ENCODE measurements at places on chromosomes 16 and 17. TPM values are rescaled to one million over a fixed set of nuclear protein-coding genes. Genes with fewer than 3 reads are reported as not detected.

NACA2 gene
- total RNA-seq: not detected

DNA sequence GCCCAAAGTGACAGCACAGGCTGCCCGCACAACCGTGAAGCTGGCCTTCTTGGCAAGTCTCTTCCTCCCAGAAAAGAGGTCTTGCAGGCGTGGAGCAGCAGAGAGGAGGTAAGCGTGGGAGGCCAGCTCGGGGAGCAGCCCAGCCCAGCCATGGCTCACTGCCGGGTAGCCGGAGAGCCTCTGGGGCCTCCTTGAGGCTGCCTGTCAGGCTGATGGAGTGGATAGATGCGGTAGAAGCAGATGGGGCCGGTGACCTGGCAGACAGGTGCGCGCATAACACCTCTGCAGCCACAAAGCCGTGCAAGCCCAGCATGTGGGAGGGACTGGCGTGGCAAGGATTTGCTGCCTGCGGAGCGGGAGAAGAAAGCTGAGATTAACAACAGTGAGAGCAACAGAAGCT, 17.1 kb upstream of the DOK4 start:
- no peak for DNase-seq

DNA sequence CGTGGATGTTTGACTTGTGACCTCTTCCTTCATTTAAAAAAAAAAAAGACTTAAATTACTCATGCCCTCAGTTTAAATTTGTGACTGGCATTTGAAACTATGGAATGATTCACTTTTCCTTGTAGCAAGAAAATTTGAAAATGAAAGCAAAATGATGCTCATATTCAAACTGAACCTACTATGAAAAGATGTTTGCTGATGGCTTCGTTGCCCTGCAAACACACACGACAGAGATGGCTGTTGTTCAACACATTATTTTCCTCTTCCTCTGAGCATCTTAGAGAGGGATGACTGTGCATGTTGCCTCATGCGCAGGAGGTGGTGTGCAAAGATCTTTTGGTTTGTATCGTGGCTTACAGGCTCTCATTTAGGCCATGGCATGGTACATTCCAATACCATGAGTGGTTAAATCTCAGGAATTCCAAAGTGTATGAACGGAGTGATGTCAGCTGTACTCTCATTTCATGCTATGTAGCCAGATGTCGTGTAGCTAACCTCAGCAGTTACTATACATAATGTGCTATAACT, 164.5 kb downstream of the PRKCA start:
- no peak for DNase-seq

DNA sequence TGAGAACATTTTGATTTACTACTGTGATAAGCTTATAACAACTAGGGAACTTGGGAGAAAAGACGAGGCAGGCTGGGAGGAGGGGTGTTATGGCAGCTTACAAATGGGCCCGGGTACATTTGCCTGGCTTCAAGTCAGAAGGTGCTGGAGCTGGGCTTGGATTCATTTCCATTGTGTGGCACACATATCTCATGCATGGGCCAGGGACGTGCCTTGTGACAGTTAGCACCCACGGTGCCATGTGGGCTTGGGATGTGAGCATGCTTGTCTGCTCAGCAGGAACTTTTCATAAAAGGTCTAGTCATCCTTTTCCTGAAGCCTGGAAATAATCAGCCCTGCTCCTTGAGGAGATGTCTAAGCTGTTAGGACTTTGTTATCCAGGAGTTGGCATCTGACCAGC, 572.2 kb downstream of the CDH13 start:
- DNase-seq: no peak

DNA sequence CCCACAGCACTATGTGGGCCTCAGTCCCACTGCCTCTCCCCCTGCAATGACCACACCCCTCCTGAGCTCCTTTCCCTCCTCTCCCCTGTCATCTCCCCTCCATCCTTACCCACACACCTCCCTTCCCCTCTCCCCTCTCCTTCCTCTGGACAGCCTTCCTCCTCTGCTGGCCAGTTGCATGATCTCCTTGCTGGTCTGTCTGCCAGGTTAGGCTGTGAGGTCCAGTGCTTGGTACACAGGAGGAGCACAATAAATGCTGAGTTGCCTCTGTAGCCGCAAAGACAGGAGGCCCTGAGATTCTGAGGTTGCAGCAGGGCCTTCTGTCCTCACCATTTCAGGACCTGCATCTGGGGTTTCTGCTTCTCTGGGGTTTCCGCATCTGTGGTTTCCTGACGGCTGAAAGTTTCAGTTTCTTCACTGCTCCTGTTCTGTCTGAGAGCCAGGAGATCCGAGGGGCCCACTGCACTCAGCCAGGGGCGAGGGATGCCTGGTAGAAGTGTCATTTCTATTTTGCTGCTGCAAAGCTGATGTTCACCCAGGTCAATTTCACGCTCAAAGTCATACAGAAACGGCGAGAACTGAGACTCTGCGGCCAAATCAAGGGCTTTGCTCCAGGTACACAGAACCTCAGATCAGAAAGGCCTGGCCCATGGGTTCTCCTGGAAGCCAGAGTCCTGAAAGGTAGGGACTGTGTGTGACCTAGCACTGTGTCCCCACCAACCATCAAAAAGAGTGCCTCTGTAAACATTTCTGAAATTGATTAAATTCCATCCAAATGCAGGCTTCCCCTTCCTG, 4.6 kb upstream of the SLC12A3 start:
- no peak for DNase-seq

DNA sequence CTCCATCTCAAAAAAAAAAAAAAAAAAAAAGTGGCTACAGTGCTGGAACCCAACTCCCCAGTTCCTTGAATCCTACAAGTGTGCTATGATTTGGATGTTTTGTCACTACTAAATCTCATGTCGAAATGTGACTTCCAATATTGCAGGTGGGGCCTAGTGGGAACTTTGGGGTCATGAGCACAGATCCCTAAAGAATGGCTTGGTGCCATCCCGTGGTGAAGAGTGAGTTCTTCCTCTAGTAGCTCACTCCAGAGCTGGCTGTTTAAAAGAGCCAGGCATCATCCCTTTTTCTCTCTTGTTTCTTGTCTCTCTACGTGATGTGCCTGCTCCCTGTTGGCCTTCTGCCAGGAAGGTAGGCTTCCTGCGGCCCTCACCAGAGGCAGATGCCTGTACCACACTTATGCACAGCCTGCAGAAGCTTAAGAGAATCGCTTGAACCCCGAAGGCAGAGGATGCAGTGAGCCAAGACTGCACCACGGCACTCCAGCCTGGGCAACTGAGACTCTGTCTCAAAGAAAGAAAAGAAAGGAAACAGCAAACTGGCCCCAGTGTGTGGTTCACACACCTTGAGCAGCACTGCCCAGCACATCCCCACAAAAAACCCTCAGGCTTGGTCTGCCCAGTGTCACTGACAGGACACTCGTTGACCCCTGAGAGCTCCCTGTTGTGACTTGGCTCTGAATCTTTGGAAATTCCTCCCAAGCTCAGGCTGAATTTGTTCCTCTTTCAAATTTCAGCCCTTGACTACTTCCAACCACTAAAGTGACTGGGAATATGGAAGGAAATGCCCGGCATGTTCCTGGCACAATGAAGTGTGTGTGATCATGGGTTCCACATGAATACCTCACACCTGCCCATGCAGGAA, 3.1 kb downstream of the MT1E start:
- DNase-seq: no peak

- DNase-seq: no peak
These were observed 4.8 kb downstream of the EMP2 start for GRCh38 chr16:10575506-10576130.

DNA sequence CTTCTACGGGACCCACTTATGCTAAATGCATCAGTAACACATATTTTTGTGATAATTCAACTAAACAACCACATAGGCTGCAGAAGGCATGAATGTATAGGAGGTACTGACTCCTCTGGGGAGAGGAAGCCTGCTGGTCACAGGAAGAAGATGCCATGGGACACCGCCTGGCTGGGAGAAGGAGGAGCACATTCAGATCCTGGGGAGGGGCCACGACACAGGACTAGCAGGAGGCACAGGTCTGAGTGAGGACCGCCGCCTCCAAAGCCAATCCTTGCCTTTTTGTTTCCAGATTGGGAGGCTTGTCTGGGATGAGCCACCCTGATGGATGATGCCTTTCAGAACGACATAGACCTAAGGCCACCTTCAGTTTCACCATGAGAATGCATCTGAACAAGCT, 34.6 kb downstream of the MBTPS1 start:
- DNase-seq: no peak

GRCh38 chr17:20033415-20033814, 24.3 kb downstream of the SPECC1 start:
- DNase-seq: no peak

- no peak for DNase-seq
These were observed 30.5 kb upstream of the CDH8 start for GRCh38 chr16:62066747-62067146.
